Activated CD4-positive, alpha-beta T cell treated with anti-CD3 and anti-CD28 coated beads, Interleukin-2, amount 50 U/mL, for 1 hour (primary cell): ENCODE measurements at places on chromosomes 2 and 18.

DNA sequence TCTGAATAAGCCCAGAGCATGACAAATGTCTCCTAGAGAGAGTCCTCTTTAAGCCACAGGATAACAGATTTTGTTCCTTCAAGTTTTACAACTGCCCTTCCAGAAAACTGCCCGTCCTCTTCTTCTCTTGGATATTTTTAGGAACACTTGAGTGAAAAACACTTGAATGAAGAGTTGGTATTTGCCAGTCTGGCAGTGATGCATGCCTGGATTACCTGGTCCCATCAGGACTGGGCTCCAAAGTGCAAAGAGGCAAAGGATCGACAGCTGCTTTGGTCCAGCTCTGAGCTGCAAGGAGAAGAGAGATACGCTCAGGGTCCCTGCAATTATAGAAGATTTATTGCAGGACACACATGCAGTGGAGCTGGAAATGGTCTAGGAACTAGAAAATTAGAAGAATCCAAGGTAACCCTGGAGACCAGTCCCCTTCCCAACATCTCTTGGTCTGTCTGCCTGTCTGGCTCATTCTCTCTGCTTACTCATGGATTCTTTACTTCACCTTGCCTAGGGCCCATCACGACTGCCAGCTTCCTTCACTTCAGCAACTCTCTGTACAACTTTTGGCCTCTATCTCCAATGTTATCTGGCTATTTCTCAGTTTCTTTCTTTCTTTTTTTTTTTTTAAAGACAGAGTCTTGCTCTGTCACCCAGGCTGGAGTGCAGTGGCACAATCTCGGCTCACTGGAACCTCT is 112.1 kb upstream of the SIX2 start:
- no peak for DNase-seq

DNA sequence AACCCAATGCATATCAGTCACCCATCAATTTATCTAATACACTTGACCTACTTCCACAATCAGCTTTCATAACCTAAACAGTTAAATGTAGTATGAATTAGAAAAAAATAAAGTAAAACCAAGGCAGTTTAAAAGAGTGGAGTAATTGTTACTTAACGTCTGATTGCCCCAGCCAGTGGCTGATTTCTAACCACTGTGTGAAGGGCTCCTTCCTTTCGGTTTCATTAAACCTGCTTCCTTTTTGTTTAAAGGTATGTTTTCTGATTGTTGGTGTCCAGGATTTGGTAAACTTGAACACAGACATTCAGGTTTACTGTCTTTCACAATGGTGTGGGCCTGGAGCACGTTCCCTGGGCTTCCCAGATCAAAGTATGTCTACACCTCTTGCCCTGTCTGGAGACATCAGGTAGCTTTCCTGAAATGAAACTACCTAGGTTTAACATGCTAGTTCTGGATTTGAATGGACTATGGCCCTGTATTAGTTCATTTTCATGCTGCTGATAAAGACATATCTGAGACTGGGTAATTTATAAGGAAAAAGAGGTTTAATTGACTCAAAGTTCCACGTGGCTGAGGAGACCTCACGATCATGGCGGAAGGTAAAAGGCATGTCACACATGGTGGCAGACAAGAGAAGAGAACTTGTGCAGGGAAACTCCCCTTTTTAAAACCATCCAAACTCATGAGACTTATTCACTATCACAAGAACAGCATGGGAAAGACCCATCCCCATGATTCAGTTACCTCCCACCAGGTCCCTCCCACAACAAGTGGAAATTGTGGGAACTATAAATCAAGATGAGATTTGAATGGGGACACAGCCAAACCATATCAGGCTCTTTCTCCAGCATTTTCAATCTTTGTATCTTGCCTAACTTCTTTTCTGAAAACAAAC is 605.2 kb upstream of the ID2 start:
- no peak for DNase-seq

- DNase-seq: no peak
Measured at GRCh38 chr2:32937602-32938448, 8.9 kb upstream of the LTBP1 start.

- no peak for DNase-seq
Measured at GRCh38 chr18:74184875-74185274, 36.6 kb downstream of the TIMM21 start.

DNA sequence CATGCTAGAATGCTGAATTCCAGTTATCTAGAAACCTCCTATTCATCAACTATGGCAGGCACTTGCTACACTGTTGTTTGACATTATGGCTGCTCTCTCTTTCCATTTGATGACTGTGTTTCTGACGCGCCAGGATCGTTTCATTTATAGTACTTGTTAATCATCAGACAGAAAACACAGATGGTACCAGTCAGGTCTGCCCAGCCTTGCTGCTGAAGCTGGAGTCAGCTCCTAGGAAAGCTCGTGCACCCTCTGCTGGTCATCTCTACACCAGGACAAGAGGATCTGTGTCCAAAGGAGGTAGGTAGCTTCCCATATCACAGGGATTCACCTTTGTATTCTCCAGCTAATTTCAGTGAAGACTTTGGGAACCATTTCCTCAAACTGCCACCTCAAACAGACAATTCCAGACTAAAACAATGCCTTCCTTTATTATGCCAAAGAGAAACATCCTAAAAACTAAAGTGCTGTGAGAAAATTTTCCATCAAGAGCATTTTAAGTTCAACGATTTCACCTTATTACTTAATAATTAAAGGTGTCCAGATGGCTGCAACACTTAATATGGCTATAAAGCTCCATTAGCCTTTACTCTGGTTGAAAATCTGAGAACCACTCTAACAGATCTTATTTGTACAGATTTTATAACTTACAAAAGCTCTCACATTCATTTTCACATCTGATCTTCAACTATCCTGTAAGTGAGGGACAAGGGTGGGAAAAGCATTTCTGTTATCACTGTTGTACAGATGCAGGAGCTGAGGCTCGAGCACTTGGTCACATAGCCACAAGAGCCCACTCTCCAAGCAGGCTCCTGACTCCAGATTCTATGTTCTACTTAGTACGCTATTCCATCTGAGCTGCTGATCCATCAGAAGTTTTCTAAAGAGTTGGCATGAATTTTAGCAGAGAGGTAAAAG is 17.5 kb downstream of the METTL8 start:
- DNase-seq: peak; percentile 80

DNA sequence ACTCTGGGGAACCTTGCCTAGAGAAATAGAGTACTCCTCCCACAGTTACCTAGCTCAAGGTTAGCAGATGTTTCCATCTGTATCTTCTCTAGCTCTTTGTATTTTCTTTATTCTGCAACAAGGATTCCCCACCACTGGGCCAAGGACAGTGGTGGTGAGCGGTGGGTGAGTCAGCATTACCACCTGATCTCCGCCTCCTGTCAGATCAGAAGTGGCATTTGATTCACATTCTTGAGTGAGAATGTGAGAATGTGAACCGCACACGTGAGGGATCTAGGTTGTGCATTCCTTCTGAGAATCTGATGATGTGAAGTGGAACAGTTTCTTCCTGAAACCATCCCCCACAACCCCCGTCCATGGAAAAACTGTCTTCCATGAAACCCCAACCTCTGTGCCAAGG is 9.0 kb downstream of the EPB41L3 start:
- DNase-seq: no peak

DNA sequence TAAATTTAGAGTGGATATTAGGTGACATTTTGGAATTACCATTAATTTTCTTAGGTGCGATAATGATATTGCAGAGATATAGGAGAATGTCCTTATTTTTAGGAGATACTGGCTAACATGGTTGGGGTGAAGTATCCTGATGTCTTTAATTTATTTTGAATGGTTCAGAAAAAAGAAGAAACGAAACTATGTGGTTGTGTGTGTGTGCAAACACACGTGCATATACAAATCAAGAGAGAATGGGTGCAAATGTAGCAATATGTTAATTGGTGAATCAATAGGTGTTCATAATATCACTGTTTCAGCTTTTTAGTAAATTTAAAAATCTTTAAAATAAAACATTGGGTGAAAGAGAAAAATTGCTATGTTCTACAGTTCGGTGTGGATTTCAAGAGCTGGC is 140.9 kb downstream of the DIS3L2 start:
- DNase-seq: no peak

- DNase-seq: no peak
Measured at GRCh38 chr2:154375579-154375931, 322.9 kb upstream of the KCNJ3 start.

- DNase-seq: no peak
Measured at GRCh38 chr2:196293751-196294515, 122.6 kb upstream of the STK17B start.

DNA sequence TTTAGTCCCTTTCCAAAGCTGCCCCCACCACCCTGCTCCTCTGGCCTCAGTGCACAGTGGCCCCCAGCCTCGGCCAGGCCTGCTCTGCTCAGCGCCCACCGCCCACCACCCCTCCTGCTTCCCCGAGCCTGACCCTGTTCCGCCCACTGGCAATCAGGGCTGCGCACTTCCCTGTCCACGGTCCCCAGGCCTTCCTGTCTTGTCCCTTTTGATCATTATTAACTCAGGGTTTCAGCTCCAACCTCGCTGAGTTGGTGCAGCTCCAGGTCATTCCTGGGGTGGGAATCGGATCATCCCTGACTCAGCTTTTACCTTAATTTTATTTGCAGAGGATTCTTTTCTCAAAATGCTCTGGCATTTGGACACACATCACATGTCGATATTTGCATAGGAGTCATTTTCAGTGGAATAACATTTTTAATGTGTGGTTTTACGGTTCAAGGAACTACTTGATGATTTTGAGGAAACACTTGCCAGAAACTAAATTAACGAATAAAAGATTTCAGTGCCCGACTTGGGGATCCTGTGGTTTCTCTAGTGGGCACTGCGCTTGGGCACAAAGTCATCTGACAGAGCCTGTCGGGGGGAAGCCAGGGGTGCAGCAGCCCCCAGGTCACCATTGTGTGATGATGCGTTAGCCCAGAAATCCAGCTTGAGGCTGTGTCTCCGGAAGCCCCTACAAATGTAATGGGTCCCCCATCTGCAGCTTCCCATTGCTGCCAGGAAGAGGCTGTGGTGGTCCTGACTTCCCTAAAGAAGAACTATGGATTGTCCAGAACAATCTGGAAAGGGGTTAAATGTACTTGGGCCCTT is 1.0 kb upstream of the ESPNL start:
- DNase-seq: no peak

DNA sequence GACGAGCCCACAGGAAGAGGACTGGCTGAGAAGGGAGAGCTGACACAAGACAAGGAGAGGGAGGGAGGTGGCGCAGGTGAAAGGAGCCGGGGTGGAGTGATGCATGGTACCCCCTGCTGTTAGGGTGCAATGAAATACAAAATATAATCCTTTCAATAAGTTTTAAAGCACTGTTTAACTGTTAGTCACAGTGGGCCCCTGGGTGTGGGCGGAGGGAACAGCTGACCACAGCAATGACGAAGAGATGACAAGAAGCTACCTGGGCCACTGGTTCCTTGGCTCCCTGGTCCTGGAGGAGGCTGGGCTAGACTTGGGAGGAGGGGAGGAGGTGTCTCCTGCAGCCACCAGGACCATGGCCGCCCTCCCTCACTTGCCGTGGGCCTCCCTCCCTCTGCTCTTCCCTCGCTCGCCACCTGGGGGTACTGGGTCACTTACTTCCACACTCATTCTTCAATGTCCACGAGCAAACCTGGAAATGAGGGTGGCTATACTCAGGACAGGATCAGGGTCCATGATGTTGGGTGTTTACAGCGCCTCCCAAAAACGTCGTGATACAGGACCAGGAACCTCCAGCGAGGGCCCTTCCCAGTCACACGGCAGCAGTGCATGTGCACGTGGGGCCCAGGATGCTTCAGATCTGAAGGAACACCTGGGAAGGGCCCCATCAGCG is 196.1 kb downstream of the ANKRD30B start:
- DNase-seq: no peak

- DNase-seq: no peak
Measured at GRCh38 chr2:108082978-108083377, 96.7 kb downstream of the SLC5A7 start.

DNA sequence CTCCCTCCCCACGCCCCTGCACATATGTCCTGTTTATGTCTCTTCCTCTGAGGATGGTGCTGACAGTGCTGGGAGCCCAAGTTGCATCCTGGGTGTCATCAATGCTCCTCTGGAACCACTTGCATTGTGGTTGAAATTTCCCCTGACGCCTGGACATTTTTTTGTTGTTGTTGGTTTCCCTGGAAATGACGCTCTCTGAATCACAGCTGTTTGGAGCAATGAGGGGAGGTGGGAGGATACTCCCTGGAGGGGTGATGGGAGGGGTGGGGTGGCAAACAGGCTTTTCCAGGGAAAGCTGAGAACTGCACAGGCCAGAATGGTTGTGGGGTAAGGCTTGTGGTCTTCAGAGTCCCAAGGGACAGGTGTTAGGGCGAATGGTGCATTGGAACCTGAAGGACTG is 29.6 kb downstream of the CELF4 start:
- no peak for DNase-seq

DNA sequence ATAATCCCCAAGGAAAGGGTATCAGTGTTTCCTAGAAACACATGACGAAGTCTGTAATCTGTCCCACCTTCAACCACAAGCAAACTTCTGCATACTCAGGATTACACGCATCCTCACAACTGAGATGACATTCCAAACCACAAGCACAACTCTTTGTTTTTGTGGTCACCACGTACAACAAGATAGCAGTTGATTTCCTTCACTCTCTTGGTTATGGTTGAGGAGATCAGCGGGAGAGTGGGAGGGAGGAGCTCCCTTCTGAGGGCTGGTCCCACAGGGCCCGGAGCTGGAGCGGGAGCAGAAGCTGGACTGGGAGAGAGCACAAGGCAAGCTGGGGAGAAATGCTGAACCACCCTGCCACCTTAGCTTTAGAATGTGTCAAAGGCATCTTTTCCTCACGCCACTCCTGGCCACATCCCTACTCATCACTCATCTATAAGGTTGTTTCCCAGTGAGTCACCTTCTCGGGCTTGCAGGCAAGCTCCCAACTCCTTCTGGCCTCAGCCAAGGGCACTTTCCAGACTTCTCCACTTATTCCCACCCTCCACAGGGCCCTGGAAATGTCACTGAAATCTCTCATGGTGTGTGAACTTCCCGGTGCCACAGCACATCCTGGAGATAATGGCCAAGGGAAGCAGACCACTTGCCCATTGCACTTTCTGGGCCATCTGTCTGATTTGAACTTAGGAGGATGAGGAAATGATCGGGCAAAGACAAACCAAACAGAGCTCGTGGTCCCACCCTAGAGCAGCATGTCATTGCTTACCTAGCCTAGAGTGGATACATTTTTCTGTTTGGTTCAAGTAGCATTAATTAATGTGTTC is 98.9 kb upstream of the LGALSL start:
- DNase-seq: no peak

- no peak for DNase-seq
Measured at GRCh38 chr2:3493615-3494007, 25.7 kb downstream of the ADI1 start.

DNA sequence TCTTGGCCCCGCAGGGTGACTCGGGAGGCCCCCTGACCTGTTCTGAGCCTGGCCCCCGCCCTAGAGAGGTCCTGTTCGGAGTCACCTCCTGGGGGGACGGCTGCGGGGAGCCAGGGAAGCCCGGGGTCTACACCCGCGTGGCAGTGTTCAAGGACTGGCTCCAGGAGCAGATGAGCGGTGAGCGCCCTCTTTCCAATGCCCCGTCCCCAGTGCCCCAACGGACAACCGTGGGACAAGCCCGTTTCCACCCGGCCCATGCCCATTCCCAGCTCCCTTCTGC is 2.6 kb upstream of the CHRND start:
- no peak for DNase-seq
